ENCODE measurements at places on chromosomes 4 and X.

GRCh38 chrX:77114501-77114900 lies 332.7 kb upstream of the FGF16 start:
- DNase-seq: no peak

GRCh38 chrX:133369065-133369464 lies 46.2 kb downstream of the GPC4 start:
- no peak for DNase-seq

GRCh38 chr4:188603646-188604045 lies 464.4 kb downstream of the TRIML1 start:
- DNase-seq: no peak

- DNase-seq: no peak
These were observed 572.7 kb upstream of the TENM3 start for GRCh38 chr4:181670506-181670905.

- DNase-seq: no peak
These were observed 8.9 kb downstream of the EIF4E start for GRCh38 chr4:98919996-98920395.

GRCh38 chr4:2968381-2968780 lies 5.0 kb downstream of the GRK4 start:
- no peak for DNase-seq

All from iPS DF 6.9 (cell line).